ENCODE measurements at places on chromosomes 2 and 18.

DNA sequence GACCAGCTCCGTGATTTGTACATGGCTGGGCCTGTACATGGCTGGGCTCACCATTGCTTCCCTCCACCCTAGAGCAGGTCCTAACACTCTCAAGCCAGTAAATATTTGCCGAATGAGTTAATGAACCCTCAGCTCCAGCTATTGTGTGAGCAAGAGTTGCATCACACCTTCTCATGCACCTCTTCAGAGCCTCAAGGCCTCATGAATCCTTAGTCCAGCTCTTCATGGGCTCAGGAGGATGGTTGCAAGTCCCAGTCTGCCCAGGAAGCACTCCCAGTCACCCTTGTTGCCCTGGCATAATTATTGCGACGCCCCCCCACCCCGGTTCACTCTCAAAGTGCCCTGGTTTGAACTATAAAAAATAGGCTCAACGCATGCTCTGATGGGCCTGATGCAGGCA lies 30.1 kb upstream of the GNAL start:
- DNase-seq, result no peak

DNA sequence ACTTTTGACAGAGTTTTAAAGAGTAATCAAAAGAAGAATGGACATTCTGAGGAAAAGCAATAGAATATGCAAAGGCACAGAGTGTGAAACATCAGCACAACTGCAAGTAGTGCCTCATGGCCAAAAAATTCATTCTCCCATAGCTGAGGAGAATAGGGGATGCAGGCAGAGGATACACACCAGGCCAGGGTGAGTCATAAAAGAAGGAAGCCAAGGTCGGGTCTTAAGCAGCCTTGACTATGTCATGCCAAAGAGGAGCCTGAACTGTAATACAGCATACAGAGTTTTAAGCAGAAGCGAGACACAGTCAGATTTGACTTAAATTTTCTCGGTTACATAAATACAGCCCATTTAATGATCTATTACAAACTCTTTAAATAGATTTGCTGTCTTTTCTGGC lies 165.0 kb downstream of the LNPK start:
- DNase-seq, result no peak

DNA sequence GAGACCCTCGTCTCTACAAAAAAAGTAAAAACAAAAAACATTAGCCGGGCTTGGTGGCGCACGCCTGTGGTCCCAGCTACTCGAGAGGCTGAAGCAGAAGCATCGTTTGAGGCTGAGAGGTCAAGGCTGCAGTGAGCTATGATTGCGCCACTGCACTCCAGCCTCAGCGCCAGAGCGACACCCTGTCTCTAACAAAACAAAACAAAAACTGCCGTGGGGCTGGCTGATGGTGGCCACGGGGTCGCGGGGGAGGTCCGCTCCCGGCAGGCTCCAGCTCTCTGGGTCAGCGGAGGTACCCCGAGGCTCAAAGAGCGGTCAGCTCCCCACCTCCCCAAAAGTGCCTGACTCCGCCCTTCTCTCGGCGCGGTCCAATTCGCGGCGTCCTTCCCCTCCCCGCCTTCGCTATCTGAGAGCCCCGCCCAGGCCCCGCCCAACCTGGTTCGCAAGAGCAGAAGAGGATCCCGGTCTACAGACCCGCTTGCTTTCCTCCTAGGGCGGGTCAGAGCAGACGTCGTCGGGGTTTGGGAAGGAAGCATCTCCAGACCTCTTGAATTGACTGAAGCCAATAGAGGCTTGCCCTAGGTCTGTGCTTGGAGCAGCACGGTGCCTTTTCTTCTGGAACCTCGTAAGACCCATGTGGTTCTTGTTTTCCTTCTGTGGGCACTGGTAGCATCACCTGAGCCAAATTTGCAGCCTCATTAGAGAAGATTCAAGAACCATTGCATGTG lies 7.8 kb downstream of the RAX start:
- DNase-seq, result no peak

- no peak for DNase-seq
Measured at GRCh38 chr18:24869285-24869684, 408.8 kb downstream of the HRH4 start.

DNA sequence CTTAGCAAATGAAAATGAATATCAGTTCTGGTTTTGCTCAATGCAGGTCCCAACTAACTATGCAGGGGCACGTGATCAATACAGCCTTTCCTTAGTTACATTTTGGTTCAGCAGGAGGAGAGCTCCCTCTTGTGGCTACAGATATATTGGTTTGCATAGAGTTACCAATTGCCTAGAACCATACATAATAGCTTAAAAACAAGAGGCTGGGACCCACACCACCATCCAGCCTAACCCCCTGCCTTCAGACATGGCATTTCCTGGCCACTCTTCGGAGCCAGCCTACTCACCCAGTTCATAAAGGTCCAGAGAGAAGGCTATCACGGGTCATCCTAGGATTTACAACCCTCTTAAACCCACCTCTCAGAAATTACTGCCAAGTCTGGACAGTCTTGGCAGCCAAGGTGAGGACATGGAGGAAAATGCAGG lies 10.5 kb downstream of the CCDC93 start:
- DNase-seq, result peak; percentile 34

- DNase-seq, result no peak
Measured at GRCh38 chr2:172079838-172080640, 5.3 kb upstream of the DLX1 start.

- DNase-seq, result no peak
Measured at GRCh38 chr2:95383635-95384027, 18.9 kb upstream of the FAHD2A start.

DNA sequence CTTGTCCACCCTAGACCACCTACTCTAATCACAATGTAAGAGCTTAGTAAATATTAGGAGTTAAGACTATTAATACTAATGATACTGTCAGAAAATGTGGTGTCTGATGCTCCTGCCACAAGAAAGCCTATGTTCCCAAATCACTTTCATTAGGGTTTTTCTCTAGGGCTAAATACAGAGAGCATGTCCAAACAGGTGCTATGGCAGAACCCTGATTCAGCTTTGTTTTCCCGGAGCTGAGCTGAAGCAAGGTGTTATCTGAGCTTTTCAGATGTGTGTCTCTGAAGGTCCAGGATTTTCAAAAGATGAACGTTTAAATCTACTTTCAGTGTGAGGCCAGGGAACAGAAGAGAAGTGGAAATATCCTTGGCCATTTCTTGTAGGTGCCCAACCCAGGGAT lies 40.6 kb downstream of the CPO start:
- DNase-seq, result no peak

DNA sequence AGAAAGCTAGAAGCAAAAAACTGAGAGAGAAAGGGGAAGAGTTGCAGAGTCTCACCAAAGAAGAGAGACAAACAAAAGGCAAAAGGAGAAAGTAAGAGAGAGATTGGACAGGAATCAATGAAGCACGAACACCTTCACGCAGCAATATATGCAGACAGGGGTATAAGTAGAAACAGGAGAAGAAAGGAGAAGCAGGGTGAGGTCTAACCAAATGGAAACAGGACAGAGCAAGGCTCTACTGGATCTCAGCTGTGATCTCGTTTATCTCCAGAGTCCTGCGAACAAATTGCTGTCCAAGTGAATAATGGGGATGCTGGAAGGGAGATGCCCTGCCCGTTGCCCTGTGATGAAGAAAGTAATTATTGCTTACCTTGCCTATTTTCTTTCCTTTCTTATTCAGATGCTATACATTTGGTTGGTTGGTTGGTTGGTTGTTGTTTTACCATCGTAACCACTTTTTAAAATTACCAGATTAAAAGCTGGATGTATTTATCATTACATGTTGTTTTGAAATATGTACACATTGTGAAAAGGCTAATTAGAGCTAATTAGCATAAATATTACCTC lies 34.0 kb downstream of the SP100 start:
- no peak for DNase-seq

DNA sequence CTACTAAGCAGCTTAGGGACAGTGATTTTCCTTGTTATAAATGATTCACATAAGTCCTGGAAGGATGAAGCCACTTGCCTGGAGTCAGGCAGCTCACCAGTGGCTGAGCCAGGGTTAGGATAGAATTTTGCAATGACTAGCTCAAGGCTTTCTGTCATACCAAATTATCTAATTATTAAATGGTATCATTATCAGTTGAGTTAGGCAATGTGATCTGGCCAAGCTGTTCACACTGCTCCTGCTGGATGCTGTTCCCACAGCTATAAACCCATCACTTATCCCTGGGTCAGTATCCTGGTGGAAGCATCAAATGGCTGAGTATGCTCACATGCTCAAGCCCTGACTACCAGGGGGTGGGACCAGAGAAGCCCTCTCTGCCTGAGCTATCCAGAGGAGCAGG lies 235.2 kb downstream of the MTX2 start:
- DNase-seq, result no peak

DNA sequence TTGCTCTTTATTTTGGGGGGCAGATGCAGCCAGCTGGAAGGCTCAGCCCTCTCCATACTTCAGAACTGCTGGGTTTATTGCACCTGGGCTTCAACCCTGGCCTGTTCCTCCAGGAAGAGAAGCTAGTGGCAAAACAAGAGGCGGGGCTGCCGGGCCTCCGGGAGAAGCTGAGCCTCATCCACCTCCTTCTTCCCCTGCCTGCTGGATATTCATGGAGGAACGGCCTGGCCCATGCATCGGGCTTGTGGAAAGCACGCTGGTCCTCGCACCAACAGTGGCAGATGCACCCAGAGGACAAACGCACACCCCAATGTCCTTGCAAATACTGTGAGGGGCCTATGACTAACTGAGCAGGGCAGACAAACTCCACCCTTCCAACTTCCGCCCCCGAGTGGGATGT lies 30.6 kb downstream of the FAM178B start:
- no peak for DNase-seq

- DNase-seq, result no peak
Measured at GRCh38 chr2:116719836-116720235, 1094.7 kb upstream of the DDX18 start.

DNA sequence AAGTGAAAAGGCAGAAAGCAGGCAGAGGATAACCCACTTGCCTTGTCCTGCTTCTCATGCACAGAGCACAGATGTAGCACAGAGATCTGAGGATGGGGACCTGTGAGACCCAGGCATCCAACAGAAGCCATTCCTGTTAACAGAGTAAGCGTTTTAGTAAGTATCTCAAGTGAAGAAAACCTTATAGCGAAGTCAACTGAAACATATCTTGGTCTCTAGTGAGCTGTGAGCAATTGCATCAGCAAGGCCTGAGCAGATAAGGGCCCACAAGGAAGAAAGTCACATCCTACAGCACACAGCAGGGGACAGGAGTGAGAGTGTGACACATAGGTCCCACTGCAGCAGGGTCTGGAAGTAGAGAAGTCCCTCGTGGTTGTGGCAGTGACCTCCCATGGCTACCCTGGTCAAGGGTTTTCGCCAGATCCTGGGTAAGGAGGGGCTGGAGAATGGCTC lies 248.7 kb upstream of the TNP1 start:
- DNase-seq, result no peak

DNA sequence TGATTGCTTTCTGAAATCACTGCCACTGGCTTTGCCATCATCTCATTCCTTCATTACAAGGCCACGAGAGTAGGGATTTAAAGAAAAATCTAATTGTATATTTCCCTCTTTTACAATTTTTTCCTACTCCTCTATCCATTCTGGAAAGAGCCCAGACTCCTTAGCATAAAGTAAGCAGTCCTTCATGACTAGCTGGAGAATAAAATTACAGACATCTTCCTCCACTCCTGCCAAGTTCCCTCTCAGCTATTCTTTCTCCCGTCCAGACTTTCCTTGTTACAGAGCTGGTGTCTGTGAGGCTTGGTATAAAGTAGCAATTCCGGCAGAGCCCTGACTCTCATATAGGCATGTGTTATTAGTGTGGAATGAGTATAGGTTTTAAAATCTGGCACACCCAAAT lies 806.8 kb downstream of the PLCL1 start:
- no peak for DNase-seq

- DNase-seq, result no peak
Measured at GRCh38 chr2:102321941-102322719, 10.8 kb downstream of the IL1RL1 start.

DNA sequence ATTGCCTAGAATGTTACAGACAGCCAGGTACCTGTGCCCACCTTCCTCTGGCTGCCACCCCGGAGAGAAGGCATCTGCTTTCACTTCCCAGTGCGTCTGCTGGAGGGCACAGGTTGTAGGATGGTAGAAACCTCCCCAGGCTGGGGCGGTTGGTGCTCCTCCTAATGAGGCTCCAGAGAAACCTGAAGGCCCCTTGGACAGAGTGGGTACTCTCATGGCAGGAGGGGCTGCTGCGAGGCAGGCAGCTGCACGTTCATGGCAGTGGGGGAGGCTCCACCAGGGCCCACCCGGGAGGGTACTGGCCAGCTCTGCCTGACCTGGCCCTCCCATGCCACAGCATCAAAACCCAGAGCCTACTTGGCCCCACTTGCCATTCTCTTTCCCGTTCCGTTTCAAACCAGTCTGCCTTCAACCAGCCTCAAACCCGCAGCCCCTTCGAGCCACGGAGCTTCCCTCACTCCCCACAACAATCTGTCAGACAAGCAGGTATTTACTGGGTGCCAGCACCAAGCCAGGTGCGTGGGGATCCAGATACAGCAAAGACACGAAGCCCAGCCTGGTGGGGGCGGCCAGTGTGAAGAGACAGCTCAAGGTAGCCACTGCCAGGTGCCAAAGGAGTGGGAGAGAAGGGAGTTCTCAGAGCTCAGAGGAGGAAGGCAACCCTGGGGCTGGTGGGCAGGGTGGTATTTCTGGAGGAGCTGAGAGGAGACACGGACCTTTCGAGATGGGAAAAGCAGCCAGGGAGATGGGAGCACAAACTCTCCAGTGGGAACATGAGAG lies 229.6 kb downstream of the LOXHD1 start:
- no peak for DNase-seq

DNA sequence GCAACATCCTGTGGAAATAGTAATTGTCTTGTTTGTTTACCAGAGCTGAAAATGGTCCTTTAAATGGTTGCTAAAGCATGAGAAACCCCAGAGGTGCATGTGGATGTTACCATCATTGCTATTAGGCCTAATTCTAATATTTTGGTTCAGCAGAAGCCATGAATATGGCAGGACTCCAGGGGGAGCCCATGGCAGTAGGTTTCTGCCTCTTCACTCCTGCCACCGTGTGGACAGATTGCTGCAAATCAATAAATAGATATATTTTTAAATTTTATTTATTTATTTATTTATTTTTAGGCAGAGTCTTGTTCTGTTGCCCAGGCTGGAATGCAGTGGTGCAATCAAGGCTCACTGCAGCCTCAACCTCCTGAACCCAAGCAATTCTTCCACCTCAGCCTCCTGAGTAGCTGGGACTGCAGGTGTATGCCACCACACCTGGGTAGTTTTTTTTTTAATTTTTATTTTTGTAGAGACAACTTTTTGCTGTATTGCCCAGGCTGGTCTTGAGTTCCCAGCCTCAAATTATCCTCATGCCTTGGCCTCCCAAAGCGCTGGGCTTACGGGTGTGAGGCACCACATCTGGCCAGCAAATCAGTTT lies 54.9 kb upstream of the CAPN13 start:
- DNase-seq, result peak; percentile 15

DNA sequence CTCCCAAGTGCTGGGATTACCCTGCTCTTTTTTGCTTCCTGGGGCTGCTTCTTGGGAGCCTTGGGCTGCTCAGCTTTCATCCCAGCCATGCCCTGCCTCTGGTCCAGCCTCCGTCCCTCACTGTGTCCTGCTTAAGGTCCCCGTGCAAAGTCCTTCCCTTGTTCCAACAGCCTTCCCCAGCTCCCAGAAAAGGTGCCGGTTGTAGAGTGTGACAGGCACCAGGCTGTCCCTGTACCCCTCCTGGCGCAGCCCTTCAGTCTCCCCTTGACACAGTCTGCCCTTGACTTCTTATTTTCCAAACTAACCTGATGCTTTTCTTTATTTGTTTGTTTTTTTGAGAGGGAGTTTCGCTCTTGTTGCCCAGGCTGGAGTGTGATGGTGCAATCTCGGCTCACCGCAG lies 20.1 kb upstream of the ALPI start:
- DNase-seq, result no peak

- no peak for DNase-seq
Measured at GRCh38 chr2:190736355-190736754, 87.5 kb downstream of the NAB1 start.

GRCh38 chr2:120861191-120861575 lies 125.5 kb downstream of the GLI2 start:
- no peak for DNase-seq

All from amygdala (tissue), 56 donors.